ENCODE measurements at places on chromosomes 16 and 17.

DNA sequence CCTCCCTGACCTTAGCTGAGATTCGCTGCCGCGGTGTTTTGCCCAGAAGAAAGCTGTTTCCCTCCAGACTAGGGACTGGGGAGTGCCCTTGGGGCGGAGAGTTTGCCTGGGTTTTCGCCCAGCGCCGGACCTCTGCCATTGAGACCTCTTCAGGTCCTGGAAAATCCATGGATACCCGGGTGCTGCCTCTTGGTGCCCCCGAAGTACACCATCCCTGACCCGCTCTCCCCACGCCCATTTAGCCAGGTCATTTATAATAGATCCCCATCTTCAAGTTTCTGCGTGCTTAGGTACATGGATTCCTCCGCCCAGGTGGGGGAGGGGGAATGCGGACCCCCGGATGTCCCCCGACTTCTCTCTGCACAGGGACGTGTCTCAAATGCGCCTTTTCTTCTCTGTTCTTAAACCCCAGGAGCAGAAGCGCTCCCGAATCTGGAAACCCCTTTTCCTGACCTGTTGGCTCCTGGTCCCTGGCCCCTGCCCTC, 15.0 kb upstream of the CBX8 start:
- no peak for DNase-seq

DNA sequence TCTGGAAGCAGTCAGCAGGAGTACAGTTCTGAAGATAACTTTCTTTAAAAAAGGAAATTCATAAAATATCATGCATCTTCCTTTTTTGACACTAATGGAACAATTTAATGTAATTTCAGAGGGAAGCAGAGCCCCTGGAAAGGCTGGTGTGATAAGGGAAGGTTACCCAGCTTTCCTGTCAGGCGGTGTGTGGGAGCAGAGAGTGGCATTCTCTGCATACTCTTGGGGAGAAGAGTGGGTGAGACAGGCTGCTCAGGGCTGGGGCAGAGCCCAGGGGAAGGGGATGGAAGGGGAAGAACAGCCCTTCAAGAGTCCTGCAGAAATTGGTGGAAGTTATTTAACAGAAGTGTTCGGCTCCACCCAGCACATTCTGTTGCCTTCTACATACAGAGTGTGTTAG, 84.7 kb downstream of the PRKCB start:
- DNase-seq: no peak

DNA sequence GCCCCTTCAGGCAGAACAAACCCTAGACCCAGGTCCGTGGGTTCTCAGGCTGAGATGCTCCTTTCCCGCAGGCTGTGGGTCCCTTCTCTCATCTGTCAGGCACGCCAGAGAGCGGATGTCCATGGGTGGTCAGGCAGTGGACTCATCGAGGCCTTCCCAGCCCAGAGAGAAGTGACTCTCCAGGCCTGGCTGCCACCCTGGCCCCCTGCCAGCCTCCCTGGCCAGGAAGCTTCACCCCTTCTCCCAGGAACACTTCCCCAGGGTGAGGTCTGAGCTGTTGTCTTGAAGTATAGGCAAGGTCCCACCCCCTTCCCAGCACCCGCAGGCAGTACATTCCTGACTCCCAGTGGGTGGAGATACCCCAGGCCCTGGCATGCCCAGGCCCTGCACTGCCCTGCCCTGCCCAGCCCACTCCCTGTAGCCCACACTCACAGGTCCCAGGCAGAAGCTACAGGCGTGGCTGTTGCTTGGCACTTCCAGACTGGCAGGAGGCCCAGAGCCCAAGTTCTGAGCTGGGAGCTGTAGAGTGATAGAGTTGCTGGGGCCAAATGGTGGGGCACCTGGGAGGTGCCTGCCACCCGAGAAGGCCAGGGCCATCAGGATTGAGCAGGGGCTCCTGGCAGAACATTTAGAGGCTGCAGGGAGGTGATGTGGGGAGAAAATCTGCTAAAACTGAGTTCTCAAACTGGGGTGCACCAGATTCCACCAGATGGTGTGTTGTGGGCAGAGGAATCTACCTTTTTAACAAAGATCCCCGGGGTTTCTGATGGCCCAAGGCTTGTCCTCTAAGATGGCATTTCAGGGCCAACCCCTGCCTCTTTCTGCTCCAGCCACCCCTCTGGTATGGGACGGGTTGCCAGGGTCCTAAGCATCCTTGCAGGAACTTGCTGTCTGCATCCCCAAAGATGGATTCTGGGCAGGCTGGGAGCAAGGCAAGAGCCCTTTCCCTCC, 6.7 kb downstream of the ITGA3 start:
- no peak for DNase-seq

GRCh38 chr17:62739645-62740388, 68.3 kb downstream of the MARCHF10 start:
- DNase-seq: no peak

- DNase-seq: no peak
Measured at GRCh38 chr17:80118601-80119270, 17.4 kb downstream of the GAA start.

DNA sequence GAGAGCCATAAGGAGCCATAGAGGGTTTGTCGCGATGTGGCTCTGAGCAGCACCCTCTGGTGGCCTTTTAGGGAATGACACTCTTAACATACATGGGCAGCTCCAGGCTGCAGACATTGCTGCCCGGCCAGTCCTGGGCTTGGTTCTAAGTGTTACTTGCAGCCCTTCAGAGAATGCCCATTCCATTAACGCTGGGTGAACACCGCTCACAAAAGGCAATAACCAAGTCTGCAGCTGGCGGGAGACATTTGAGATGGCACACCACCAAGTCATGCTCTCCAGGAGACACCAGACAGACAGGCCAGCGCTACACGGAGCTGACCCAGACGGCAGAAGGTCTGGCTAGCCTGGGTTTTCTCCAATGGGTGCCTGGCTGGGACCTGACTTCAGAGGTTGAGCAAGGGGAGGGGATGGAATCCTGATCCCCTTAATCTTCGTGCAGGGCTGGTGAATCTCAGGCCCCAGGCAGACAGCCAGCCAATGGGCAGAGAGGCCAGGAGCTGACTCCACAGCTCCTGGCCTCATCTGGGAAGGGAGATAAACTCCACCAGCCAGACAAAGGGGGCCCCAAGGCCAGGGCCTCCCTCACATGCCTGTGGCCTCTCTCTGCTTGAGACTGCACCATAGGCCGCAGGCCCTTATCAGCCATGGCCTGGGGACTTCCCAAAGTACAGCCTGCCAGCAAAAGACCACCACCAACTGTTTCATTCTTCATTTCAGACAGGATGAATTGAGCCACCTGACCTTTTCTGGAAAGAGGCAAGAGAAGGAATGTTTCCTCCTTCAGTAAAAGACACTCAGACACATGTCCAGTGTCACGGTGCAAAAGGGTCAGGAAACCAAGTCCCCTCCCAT, 58.8 kb downstream of the ZDHHC7 start:
- DNase-seq: peak; percentile 87

DNA sequence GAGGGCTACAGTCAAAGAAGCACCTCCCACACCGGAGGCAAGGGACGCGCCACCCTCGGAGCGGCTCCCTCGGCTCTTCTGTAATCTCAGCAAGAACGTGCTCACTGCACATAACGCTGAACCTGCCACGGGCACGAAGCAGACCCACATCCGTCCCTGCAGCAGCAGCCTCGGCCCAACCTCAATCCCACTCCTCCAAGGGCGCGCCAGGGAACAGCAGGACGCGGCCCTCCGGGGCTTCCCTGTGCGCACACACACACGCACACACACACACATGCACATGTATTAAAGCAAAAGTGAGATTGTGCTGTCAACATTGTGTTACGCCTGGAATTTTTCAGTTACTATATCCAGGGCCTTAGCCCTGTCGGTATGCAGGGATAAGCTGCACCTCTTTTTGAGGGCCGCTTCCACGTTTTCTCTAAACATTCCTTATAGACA, 54.0 kb downstream of the TBC1D16 start:
- DNase-seq: no peak

GRCh38 chr17:2370211-2370589, 30.7 kb downstream of the MNT start:
- DNase-seq: no peak

DNA sequence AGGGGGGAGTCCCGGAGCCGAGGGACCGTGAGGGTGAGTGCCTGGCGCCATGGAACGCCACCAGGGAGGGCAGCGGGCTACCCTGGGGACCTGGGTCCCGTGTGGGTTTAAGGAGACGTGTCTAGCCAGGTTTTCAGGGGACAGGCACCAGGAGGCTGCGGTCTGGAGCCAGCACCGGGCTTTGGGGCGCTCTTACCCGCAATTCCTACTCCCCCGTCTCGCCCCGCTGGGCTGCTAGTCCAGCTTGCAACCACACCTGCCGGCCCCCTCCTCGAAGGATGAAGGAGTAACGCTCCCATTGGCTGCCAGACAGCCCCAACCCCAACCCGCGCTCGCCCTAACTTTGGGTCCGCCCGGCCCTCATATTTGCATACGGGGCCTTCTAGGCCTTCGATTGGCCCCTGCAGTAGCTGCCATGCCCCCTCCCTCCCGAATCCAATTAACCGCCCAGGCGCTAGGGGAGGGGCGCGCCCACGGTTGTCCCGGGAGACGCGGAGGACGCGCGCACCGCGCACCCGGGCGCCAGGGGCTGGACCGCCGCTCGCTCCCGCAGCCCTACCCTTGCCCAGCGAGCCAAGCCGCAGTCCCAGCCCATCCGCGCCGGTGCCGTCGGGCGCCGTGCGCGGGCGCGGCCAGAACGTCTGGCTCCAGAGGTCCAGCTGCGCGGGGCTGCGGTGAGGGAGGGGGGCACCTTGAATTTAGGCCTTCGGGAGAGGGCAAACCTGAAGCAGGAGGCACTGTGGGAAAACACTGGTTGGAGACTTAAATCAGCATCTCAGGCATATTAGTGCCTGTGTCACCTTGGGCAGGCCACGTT, at the start of gene TTLL6:
TSS of gene TTLL6 (minus strand) at position 456 of the 817 bp plus-strand sequence. CDS start at position 299, 157 bp downstream.
- peak; percentile 63 for DNase-seq

DNA sequence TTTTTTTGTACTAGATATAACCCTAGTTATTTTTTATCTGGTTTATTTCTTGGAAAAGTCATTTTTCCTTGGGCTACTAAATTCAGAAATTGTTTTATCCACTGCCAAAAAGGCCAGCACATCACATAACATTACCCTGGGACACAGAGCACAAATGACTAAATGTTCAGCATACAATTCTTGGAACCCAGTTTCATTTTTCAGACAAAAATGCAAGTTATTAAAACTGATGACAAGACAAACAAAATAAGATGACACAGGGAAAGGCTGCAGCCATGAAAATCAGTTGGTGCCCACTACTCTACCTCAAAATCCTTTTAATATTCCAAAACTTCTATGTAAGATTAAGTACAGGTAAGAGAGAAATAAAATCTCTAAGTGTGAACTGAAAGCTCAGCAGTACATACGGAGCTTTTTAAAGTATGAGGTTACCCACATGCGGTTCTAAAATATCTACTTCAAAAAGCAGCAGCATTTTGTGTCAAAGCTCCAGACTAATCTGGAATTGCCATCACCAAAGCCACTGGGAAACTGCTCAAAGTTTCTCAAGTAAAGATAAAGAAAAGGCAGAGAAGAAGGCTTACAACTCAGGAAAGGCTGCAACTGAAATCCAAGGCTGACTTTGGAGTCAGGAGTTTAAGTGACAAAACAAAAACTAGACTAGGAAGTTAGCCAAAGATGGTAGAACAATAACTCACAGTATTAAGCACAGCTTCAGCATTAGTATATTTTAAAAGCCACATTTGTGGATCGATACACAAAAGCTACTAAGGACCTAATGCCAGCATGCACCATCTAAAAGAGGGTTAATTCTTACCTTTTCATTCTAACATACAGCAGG, 41.4 kb downstream of the AP1G1 start:
- DNase-seq: no peak

Data from NAMALWA (cell line).